ENCODE measurements at places on chromosomes 11 and 22.

DNA sequence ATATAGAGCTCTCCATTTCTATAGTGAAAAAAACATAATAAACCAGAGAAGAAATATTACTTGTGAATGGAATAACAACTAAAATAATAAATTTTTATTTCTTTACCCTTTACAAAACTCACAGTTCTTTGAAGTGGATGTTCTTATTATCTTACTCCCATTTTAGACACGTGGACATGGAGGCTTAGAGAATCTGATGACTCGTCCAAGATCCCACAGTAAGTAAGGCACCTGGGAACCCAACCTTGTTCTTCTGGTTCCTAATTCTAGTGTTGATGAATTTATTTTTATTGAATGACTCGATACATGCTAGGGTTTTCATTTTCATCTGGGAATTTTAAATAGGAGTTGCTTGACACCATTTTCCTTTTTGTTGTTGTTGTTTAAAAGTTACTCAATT lies 1.8 kb downstream of the BPIFC start:
- DNase-seq, result no peak

GRCh38 chr22:29388759-29389090 lies 355 bp upstream of the AP1B1 start:
- no peak for DNase-seq

- DNase-seq, result no peak
Observed at GRCh38 chr11:134562196-134562595, 150.2 kb upstream of the B3GAT1 start.

DNA sequence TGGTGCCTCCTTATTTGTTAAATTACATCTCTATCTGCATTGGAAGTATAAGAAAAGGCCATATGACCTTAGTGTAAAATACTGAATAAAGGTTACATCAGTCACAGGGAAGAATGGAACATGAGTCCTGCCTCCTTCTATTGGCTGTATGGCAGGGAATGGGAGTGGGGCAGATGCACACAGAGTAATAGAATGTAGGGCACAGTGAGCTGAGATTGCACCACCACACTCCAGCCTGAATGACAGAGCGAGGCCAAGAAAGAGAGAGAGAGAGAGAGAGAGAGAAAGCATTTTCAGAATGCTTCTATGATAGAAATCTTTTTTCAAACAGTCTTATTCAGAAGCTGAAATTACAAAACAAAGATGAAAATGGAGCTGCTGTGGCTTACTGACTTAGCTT lies 58.8 kb downstream of the SLN start:
- no peak for DNase-seq

GRCh38 chr11:12285106-12285505 lies 92.3 kb upstream of the PARVA start:
- no peak for DNase-seq

- DNase-seq, result no peak
Observed at GRCh38 chr11:34750692-34751405, 130.0 kb downstream of the EHF start.

DNA sequence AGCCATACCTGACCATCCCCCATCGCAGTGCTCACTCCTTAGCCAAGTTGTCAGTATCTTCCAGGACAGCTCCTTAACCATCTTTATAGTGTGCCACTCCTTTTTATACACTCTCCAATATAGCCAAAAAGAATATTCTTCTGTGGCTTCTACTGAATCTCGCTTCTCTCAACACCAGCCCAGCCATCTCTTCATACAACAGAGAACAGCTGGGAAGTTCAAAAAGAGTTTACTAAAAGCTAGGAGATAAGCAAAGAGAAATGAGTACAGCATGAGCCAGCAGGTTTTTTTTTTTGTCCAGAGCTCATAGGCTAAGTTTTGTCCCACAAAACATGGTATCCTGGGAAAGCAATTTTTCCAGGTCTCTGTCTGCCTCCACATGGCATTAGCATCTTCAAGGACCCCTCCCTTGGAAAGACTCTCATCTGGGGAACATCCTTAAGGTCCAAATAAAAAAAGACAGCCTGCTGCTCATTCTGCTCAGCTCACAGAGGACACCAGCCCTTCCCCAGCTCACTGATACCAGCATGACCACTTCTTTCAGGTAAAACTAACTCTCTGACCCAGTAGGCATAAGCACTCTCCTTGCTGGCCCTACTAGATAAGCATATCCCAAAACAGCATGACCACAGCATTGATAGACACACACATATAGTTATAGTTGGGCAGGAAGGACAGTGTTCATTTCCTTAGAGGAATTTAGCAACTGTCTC lies 48.8 kb upstream of the YWHAH start:
- DNase-seq, result no peak

DNA sequence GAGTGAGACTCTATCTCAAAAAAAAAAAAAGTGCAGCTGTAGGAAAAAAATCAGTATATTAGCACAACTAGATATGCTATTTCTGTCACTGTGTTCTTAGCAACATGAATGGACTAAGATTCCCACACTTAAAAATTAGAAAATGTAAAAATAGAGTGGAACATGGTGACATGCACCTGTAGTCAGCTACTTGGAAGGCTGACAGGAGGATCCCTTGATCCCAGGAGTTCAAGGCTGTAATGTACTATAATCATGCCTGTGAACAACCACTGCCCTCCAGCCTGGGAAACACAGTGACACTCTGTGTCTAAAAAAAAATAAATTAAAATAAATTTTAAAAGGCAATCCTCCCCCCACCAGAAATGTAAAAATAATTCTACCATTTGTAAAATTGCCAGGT lies 29.8 kb downstream of the PICALM start:
- DNase-seq, result no peak

DNA sequence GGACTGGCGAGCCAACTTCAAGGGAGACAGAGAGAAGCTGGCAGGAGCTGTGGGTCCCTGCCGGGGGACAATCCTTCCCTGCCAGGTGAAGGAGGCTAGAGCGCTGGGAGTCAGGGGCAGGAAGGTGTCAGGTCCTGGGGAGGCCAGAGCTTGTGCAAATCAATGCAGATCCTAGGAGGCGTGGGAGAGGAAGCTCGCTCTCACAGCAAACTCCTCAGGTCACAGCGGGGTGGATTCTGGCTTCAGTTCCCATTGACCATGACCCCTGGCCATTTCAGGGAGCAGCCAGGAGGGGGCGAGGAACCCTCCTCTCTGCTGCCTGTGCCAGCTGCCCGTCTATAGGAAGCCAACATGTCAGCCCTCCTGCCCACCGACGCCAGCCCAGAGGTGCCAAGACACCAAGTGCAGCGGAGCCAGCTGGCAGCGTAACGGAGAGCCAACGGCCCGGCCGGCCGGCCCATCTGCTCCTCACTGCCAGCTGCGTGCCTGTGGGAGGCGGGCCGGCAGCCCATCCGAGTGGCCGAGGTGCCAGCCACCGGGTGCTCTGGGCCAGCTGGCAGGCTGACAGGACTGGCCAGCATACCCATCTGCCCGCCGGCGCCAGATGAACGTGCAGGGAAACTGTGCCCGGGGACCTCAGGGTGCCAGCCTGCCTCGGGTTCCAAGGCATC lies 374.8 kb downstream of the MIAT start:
- no peak for DNase-seq

- no peak for DNase-seq
Observed at GRCh38 chr11:71321433-71322191, 69.2 kb upstream of the SHANK2 start.

- DNase-seq, result no peak
Observed at GRCh38 chr11:66880496-66881450, 23.9 kb downstream of the LRFN4 start.

- peak; percentile 74 for DNase-seq
Observed at GRCh38 chr11:124961972-124962609, 8.1 kb downstream of the CCDC15 start.

GRCh38 chr11:13141731-13142709 lies 132.9 kb downstream of the RASSF10 start:
- DNase-seq, result no peak

GRCh38 chr22:44737406-44738346 lies 14.7 kb upstream of the ARHGAP8 start:
- no peak for DNase-seq

DNA sequence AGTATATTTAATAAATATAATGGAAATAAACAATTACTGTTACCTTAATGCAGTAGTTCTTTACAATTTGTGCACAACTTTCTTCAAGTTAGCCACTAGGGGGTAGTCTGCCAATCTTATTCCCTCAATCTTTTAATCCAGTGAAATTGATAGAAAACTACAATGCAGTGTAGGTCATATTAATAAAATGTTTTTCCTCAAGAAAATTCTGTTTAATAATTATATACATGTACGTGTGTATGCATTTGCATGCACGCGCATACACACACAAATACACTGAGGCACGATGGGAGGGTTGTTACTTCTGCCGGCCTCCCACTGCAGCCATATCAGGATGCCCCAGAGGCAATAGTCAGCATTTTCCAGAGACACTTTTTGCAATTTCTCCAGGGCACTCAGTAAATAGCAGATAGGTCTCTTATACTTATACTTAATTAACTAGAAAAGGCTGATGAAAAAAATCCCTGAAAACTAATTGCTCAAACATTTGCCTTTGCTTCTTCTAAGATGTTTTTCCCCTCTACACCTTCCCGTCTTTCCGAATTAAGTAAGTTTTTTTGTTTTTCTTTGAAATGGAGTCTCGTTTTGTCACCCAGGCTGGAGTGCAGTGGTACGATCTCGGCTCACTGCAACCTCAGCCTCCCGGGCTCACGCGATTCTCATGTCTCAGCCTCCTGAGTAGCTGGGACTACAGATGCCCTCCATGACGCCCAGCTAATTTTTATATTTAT lies 3.1 kb downstream of the GAB2 start:
- DNase-seq, result peak; percentile 36

DNA sequence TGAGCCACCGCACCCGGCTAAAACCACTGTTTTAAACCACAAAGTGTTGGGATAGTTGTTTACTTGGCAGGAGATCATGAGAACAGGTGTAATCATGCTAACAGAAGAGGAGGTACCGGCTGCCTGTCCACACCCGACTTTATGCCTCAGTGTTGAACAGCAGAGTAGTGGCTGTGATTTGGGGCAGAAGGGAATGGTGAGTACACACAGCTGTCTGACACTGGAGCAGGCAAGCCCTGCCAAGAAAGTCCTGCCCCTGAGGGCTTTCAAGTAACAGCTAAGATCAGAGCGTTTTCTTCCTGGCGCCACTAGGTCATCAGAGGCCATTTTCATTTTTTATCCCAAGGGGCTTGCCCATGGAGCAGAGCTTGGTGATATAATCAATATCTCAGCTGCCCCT lies 8.1 kb downstream of the CDKN1C start:
- DNase-seq, result no peak

DNA sequence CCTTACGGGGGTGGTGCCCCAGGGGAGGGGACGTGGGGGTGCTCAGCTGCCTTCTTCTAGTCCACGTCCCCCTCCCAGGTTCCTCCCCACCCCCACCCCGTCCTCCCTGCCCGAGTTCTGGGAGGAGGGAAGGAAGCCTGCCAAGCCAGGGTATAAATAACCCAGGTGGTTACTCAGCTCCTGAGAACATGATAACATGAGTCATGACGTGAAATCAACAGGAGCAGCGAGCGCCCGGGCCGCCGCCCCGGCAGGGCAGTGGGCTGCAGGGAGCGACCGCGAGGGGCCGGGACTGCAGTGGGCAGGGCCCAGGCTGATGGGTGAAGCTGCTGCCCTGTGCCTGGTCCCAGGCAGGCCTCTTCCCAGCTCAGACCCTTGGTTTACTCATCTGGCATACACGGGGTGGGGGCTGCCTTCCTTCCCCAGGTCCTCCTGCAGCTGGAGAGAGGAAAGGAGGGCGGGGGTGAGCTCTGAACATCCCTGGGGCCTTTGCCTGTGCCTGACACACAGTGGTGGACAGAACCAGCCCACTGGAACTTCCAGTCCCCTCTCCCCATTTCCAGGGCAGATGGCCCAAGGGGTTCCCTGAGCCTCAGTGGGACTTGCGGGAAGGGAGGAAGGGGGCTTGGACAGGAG lies 8.8 kb upstream of the PDGFB start:
- peak; percentile 92 for DNase-seq

DNA sequence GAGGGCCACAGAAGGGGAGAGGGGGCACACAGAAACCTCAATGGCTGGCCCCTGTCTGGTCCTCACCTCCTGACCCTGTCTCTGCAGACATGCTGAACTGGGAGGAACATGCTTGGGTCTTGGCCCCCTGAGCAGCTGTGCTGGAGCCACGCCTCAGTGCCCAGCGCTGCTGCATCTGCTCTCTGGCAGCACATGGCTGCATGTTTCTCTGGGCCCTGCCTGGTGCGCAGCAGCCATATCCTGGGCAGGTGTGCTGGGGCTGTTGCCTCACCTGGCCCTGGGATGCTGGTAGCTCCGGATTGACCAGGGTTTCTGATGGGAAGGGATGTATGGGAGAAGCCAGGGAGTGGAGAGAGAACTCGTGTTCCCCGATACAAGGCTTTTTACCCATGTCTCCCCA lies 248.0 kb downstream of the ST3GAL4 start:
- no peak for DNase-seq

DNA sequence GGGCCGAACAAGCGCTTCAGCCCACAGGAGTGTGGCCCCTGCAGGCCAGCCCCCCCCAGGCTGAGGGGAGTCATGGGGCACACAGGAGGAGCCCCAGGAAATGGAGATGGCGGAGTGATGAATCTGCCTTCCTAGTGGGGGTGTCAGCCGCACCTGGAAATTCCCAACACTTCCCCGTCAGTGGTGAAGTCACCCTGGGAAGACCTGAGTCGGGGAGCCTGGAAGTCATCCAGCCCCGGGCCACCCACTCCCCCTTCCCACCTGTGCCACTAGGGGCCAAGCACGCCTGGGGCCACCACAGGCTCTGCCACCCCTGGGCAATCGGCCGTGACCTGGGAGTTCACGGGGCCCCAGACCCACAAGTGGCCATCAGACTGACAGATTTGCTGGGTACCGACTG lies 12.6 kb downstream of the WNT7B start:
- no peak for DNase-seq

DNA sequence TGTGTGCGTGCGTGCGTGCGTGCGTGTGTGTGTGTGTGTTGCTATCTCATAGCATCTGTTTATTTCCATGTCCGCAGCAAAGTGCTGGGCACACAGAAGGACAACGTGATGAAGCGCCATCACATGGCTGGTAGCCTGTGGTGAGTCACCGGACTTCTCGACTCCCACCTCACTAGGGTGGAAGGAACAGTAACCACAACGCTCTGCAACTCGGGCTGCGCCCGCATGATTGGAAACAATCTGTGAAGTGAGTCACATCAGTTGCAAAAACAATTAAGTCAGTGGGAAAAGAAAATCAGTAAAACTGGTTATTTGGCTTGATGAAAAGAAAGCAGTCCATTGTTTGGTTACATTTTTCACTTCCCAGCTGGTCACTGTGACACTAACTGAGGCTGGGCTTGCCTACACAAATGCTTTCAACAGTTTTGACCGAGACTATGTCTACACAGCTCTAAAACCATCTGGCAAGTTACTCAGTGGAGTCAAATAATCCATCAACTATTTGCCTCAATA lies 437.3 kb upstream of the CADM1 start:
- DNase-seq, result no peak

Measured in kidney capillary endothelial cell (primary cell).